ENCODE measurements at places on chromosomes 2 and 18.

DNA sequence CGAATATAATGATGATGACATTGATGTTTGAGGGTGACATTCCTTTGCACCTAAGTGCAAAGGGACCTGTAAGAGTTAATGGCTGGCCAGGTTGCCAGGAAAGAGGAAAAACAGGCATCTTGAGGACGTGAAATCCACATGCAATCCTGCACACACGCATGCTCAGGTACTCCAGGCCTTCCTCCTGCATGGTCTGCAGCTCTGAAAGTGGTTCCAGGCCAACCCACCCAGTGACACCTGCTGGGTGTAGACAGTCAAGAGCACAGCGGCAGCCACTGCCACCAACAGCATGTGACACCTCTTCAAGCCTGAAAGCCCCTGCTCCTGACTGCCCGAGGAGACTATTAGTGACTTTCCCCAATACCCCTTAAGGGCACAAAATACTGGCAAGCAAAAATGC lies 101.6 kb downstream of the PIEZO2 start:
- no peak for DNase-seq

GRCh38 chr2:143891879-143892308 lies 628.0 kb downstream of the ZEB2 start:
- no peak for DNase-seq

GRCh38 chr2:128531856-128532255 lies 213.2 kb upstream of the HS6ST1 start:
- DNase-seq, result peak; percentile 13

- DNase-seq, result no peak
Observed at GRCh38 chr2:134796373-134796772, 42.0 kb upstream of the ACMSD start.

DNA sequence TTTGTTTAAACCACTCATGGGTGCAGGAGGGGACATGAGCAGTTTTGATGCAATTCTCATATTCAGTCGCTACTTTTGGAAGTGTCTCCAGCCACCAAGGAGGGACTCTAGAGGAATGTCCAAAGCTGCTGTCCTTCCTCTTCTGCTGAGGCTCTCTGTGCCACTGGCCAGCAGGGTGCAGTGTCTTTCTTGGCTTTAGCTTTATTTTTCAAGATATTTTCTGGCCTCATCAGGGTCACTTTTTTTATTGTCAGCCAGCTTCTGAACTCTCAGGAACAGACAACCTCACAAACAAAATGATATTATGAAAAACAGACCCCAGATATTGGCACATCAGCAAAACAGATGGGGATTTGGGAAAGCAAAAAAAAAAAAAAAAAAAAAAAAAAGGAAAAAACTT lies 289.3 kb upstream of the ZSWIM2 start:
- DNase-seq, result peak; percentile 28

DNA sequence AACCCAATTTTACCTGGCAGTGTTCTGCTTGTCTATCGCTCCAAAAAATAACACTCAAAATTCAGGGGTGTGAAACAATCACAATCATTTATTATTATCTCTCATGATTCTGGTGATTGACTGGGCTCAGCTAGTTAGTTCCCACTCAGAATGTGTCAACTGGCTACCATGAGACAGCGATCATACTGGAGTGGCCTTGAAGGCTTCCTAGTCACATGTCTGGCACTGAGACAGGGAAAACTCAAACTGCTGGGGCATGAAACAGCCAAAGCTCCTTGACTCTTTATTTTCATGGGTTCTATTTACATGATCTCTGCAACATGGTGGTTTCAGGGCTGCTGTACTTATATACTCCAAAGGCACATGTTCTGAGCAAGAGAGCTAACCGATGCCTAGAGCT lies 6.2 kb upstream of the ANXA4 start:
- no peak for DNase-seq

DNA sequence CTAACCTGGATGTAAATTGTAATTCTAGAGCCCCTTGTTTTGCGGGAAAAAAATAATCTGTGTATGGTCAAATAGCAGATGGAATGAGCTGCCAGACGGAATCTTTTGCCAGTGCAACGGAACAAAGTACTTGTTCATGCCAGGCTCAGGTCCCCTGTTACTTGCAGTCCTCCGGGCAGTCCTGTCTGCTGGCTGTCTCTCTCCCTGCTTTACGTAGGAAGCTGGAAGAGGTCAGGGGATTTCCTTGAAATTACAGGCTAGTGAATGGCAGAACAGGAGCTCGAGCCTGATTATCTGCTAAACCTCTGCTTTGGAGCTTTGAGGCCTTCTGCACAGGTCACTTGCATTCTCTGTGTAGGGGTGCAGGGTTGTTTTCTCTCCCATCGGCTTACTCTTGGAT lies 54.8 kb downstream of the LRRFIP1 start:
- no peak for DNase-seq

DNA sequence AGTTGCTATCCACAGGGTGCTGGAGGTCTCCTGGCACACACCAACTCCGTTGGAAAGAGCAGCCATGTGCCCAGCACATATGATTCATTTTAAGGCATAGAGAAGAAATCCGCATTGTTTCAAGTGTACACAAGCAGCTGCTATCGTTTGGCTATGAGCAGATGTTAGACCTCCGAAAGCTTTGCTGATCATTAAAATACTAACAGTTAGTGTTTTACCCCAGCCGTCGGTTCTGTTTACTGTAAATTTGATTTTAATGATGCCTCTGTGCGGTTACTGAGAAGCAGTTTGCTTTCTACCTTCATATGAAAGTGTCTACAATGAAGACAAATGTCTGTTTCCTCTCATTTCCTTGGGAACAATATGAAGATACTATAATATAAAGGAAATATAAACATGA lies 154.9 kb downstream of the PTGR3 start:
- no peak for DNase-seq

DNA sequence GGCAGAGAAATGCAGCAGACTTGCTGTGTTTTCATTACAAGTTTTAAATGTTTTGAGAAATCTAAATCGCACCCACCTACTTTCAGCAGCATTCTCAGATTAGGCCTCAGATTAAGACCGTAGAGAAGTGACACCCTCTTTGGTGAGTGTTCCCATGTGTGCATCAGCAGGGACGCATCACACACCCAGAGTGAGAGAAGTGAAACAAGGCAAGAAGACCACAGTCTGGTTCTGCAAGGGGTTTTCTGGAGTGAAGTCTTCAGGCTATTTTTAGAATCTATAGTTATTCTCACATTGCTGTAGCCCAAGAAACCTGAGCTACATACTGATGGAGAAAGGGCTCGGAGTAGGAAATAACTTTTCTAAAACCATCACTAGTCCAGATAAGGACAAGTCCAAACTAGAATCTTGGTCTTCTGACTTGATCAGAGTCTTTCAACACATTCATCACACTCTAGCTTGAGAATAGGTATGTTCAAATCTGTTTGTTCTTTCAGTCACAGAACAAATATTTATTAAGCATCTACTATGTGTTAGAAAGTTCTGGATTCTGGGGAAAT lies 1216.6 kb upstream of the PIK3C3 start:
- no peak for DNase-seq

GRCh38 chr2:98654699-98655495 lies 46.5 kb downstream of the UNC50 start:
- peak; percentile 46 for DNase-seq
